ENCODE measurements at places on chromosomes 2 and 18.

- DNase-seq = no peak
Measured at GRCh38 chr2:138271467-138271866, 230.1 kb upstream of the SPOPL start.

GRCh38 chr18:78876868-78877267 is 102.8 kb upstream of the SALL3 start:
- no peak for DNase-seq

GRCh38 chr2:187774551-187775071 is 220.4 kb upstream of the TFPI start:
- DNase-seq = peak; percentile 56

DNA sequence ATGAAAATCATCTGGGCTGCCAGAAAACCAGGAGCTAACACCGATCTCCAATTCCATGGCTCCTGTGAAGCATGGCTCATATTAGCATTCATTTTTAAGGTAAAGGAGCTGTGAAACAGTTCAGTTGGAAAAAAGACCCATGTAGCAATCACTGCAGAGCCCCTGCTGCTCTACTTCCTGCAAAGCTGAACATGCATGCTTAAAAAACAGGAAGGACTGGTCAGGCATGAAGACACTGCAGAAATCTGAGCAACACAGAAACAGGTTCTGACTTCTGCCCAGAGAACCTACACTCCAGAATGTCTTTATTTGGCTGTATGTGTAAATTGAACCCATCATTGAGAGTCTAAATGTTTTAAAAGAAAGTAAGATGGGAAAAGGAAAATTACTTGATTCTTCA is 950.6 kb downstream of the DCDC2C start:
- no peak for DNase-seq

DNA sequence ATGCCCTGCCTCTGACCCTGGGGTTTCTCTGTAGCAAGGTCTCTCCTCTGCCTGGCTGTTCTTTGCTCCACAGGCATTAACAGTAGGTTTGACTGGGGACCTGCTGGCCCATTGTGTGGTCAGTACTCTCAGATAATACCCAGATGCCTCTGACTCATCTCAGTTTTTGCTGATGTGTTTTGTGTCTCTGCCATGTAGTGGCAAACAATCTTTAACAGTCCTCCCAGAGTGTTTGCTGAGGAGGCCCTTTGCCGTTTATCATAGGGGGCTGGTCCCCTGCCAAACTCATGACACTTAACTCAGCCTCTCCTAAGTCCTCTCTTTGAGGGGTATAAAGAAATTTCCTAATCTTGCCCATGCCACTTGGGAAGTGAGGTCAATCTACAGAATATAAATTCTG is 793.7 kb upstream of the FANCL start:
- no peak for DNase-seq

- DNase-seq = no peak
Measured at GRCh38 chr2:16506366-16506765, 159.3 kb downstream of the CYRIA start.

- DNase-seq = no peak
Measured at GRCh38 chr2:72137498-72138010, 10.1 kb downstream of the CYP26B1 start.

- no peak for DNase-seq
Measured at GRCh38 chr18:42192251-42193248, 237.5 kb downstream of the PIK3C3 start.

GRCh38 chr2:53182601-53183000 is 585.0 kb upstream of the CHAC2 start:
- DNase-seq = no peak

GRCh38 chr2:233209533-233210171 is 41.8 kb upstream of the ATG16L1 start:
- peak; percentile 21 for DNase-seq

Data from foreskin fibroblast (primary cell).